Stimulated activated CD4-positive, alpha-beta T cell treated with anti-CD3 and anti-CD28 coated beads, Interleukin-1b, Interleukin-23, amount 100 ng/mL, for 4 hours (primary cell): ENCODE measurements at places on chromosomes 2 and 18.
A peak's percentile ranks its signal among the peaks of the same experiment; 100 is the strongest.

GRCh38 chr2:149648282-149649030, 60.9 kb upstream of the MMADHC start:
- no peak for DNase-seq

- DNase-seq: no peak
Observed at GRCh38 chr2:207397917-207398655, 131.7 kb upstream of the CREB1 start.

DNA sequence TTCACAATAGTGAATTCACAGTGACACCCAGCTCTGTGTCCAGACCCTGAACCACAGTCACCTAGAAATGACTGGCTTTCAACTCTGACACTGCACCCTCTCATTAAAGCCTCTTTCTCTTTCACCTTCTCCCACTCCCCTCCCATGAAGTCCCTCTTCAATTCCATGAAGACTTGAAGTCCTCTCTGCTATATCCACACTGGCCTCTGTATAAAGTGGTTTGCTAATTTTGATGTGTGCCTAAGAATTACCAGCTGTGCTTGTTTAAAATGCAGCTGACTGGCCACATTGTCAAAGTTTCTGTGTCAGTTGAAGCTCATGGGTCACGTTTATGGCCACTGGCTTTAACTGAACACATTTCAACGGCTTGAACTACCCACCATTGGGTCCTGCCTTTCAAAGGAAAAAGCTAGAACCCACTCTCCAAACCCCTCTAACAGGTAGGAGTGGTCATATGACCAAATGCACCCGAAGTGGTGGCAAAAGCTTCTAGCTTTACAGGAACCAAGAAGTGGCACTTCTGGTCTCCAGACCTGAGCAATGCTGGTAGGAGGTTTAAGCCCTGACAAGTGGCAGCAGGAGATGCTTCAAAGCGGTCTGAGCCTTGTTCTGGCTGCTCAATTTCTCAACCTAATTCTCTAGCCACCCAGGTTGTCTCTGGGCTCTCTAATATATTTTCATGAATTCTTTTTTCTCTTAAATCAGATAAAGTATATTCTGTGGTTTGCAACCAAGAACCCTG, 34.2 kb downstream of the B4GALT6 start:
- no peak for DNase-seq

DNA sequence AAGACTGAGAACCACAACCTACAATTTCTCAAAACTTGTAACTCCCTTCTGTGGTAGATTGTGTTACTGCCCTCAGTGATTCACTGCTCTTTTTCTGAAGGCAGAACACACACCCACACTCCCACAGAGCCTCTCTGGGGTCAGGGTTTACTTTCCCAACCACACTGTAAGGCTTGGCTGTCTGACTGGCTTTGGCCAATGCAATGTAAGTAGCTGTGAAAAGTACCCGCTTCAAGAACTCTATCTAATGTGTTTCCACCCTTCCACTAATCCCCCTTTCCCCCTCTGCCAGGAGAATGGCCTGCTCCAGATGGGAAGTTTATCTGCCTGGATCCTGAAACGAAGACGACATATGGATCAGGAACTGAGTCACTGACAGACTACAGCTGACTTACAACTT, 222.7 kb downstream of the CDH2 start:
- no peak for DNase-seq

- DNase-seq: no peak
Observed at GRCh38 chr2:191178806-191179514, 28.2 kb upstream of the STAT4 start.

DNA sequence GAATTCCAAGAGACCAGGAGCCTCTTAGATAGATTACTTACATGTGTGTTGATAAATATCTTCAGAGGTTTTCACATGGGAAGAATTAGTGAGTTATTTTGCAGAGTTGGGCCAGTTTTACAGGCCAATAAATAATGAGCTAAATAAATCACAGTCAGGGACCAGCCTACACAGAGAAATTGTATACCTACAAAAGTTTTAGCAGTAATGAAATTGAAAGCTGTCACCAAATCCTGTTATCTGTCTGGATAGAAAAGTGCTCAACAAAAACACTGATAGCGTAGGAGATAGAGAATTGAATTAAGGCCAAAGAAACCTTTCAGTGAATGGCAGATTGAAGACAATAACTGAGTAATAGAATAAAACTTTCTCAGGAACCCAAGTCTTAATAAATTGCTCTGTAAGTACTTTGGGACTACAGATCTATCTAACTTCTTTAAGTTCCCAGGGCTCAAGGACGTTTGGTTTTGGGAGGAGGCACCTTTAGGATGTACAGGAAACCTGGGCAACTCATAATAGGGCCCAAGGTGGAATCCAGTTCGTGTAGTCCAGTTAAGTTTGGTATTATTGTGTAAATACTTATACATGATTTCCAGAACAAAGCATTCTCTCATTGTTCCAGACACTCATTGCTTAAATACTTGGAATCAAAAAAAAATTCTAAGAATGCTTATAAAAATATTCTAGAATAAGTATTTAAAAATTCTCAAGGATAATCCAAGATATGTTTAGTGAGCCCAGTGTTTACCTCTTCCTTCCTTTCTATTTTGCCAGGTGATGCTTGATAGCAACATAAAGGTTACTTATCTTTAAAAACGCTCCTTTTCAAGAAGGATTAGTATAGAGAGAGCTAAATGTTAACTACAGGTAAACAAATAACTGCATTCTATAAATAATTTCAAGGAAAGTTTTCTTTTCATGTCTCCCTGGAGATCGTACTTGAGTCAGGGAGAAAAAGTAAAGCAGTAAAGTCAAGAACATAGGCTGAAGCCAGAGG, 134.5 kb downstream of the NCKAP5 start:
- DNase-seq: no peak

GRCh38 chr2:170820757-170821530, 4.3 kb downstream of the GAD1 start:
- DNase-seq: no peak

- DNase-seq: peak; percentile 26
Observed at GRCh38 chr2:203534621-203535077, 452 bp downstream of the RAPH1 start.

GRCh38 chr2:148508878-148509287, 135.7 kb upstream of the EPC2 start:
- DNase-seq: no peak

DNA sequence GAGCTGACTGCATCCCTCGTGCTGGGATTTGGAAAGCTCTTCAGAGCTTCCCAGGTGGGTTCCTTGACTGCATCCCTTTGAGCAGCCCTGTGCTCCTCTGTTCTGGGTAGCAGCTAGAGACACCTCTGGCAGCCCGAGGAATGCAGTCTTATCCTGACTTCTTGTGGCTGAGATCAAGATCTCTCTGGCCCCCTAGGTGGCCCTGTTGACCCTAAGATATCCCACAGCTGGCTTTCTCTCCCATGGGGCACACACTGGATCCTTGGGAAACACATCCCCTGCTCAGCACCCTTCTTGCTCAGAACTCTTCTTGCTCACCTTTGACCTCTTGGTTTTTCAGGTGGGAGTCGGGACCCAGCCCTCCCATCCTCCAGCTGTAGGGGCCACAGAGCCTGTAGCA, 237.2 kb downstream of the TSN start:
- DNase-seq: no peak

- DNase-seq: no peak
Observed at GRCh38 chr2:127421116-127421800, 3.0 kb downstream of the PROC start.

DNA sequence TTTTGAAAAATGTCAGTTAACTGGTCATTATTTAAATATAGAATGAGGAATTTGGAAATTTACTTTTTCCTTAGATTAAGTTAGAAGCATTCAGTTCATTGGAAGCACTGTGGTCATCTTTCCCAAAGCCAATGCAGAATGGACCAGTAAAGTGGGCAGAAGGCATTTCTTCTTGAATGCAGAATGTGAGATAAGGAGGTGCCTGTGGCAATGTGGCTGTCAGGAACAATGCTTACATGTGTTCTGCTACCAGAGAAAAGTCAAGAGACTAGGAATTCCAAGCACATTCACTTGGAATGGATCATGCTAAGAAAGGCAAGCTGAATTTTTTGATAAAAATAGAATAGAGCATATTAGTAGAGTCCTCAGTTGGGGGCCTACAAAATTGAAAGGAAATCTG, 295.0 kb upstream of the KCNH7 start:
- no peak for DNase-seq

- no peak for DNase-seq
Observed at GRCh38 chr2:170743530-170744239, 26.5 kb upstream of the ERICH2 start.

GRCh38 chr2:158178646-158179045, 77.0 kb downstream of the UPP2 start:
- DNase-seq: no peak

DNA sequence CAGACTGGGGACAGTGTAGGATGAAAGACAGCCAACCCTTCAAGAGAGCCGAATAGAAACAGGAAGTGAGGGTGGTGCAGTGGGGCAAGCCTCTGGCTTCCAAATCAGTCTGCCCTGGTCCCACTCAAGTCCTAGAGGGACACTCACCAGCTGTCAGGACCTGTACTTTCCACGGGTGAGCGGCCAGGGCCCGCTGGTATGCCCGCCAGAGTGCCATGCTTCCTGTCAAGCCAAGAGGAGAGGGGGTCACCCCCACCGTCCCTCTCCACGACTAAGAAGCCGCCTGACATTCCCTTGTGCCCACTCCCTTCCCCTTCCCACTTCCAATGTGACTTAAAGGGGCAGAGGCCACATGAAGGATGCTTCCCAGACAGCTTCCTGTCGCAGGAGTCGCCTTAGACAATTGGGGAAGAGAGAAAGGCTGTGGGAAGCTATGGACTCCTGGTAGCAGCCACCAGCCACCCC, 564 bp downstream of the MPV17 start:
- DNase-seq: no peak

DNA sequence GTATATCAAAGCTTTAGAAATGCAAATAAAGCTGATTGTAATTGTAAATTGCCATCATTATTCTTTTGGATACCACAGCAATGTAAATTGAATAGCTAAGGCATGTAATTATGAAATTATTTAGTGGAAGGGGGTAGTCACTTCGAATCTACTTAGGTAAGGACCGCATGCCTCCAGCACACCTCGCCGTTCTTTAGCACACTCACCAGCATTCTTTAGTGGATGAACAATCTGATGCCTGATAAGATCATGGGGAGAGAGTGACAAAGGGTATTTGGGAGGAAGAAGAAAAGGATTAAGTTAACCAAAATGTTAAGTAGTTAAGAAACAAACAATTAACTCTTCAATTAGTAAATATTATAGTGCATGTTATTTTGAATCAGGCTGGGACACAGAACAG, 46.4 kb upstream of the DSC1 start:
- no peak for DNase-seq

- DNase-seq: no peak
Observed at GRCh38 chr2:10028407-10028987, 14.9 kb upstream of the KLF11 start.

- DNase-seq: no peak
Observed at GRCh38 chr18:36499938-36500337, 202.4 kb downstream of the FHOD3 start.

DNA sequence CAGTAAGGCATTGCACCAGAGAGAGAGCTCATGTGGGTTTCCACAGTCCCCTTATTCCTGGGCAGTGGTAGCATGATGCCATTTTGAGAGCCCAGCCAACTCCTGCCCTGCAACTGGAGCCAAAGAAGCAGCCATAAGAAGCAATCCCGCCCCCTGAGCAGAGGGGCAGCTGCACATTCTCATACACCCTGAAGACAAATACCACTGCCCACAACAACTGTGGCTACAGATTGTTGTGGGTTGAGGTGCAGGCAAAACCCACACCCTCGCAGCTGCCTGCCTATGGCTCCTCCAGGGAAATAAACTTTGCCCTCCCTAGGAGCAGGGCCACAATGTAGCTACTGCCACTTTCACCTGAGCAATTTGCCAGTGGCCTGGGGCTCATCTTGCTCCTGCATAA, 219.4 kb upstream of the NRXN1 start:
- DNase-seq: no peak

- no peak for DNase-seq
Observed at GRCh38 chr2:11411768-11412448, 54.1 kb downstream of the E2F6 start.

- DNase-seq: no peak
Observed at GRCh38 chr18:57793302-57793986, 9.7 kb downstream of the ATP8B1 start.

GRCh38 chr2:216081012-216081411, 597 bp downstream of the PECR start:
- DNase-seq: no peak

DNA sequence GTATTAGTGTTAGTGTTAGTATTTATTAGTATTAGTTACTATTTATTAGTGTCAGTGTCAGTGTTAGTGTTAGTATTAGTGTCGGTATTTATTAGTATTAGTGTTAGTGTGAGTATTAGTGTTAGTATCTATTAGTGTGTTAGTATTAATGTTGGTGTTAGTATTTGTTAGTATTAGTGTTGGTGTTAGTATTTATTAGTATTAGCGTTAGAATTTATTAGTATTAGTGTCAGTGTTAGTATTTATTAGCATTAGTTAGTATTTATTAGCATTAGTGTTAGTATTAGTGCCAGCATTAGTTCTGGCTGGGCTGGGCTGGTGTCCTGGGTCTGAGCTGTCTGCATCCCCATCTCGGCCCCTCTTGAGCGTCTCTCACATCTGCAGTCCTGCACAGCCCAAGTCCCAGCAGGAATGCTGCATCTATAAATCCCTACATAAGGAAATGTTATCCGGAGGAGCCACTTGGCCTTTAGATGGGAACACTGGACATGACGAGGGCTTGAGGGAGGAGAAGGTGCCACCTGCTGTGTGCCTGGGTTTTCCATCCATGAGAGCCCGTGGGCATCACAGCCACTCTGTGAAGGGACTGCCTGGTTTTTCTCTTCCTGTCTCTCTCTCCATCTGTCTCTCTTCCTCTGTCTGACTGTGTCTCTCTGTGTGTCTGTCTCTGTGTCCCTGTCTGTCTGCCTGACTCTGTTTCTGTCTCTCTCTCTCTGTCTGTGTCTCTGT, 33.6 kb downstream of the TWIST2 start:
- no peak for DNase-seq

GRCh38 chr2:61183795-61184194, 21.8 kb downstream of the C2orf74 start:
- DNase-seq: no peak

GRCh38 chr18:45860971-45861370, 35.5 kb downstream of the SIGLEC15 start:
- DNase-seq: no peak
